GM19239 (cell line): ENCODE measurements at places on chromosomes 16 and 17.

DNA sequence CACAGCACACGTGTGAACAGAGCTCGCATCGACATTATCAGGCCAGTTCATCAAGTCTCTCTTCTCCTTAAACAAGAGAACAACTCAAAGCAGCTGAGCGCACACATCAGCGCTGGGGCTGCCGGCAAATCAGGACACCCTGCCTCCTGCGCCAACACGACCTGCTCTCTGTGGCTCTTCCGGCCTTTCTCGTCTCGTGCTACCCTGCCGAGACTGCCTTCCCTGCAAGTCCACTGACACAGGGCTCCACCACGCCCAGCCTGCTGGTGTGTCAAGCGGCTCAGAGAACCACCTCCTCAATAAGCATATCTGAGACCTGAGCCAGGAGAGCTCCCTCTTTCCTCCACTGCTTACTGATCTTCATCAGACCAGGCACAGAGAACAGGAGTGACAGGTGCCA lies 96.9 kb downstream of the ZNF778 start:
- DNase-seq = no peak

DNA sequence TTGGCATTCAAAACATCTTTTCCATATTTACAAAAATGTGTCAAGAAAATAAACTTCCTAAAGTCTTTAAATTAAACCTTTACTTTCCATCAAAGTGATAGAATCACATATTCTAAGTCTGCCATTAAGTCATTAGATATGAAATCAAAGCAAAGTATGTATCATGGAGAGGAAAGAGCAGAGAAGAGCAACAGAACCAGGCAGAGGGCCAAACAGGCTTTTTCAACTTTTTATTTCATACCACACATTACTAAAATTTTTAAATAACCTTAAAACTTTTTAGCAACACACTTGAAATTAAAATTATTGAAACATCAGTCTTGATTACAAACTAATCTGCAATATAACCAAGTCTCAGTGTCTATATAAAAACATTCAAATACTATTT lies 13.8 kb downstream of the SIAH1 start:
- no peak for DNase-seq

GRCh38 chr16:50899951-50900350 lies 158.1 kb downstream of the CYLD start:
- DNase-seq = no peak

DNA sequence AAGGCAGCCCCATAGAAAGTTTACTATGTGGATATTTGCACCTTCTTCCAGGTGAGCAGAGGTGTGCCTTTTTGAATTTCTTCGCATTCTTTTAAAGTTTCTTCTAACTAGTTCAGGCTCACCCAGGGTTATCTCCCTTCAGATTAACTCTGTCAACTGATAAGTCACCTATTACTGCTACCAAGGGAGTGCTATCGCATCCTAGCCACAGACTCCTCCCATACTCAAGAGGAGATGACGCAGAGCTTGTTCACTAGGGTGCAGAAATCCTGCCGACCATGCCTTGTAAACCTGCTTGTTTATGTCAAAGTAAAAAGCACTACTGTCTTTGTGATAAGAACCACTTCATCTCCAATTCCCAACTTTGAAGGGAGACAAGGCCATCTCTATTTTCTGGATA lies 390.1 kb downstream of the RBFOX1 start:
- no peak for DNase-seq

DNA sequence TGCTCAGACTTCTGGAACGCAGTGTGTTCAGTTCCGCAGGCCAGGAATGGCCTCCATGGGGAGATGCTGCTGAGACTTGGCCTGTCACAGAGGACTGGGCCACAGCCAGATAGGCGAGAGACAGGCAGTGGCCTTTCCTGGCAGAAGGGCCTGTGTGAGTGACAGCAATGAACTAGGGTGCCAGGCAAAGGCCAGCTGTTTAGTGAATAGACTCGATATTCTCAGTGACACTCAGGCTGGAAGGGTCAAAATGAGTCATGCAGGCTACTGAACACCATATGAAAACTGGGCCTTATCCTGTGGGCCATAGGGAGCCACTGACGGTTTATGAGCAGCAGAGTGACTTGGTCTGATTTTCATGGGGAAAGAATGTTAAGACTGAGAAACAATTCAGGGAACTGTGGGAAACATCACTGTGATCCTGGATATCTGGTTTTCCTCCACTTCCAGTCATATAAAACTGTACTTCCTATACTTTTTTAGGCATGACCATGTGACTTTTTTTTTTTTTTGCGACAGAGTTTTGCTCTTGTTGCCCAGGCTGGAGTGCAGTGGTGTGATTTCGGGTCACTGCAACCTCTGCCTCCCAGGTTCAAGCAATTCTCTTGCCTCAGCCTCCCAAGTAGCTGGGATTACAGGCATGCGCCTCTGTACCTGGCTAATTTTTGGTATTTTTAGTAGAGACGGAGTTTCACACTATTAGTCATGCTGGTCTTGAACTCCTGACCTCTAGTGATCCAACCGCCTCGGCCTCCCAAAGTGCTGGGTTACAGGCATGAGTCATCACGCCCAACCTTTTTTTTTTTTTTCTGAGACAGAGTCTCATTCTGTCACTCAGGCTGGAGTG lies 5.2 kb upstream of the NUBP1 start:
- DNase-seq = peak; percentile 44

DNA sequence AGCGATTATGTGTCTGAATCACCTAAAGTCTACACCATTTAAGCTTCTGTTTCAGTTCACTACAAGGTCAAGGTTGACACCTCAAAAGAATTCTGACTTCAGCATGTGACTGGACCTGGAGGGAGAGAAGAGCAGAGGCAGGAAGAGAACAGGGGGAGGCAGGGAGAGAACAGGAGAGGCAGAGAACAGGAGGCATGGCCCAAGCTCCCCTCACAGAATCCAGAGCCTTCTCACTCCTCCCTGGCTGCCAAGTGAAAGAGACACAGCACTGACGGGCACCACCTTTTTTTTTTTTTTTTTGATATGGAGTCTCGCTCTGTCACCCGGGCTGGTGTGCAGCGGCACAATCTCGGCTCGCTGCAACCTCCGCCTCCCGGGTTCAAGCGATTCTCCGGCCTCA lies 11.4 kb downstream of the GGA2 start:
- no peak for DNase-seq

GRCh38 chr17:48995974-48996721 lies 1.0 kb upstream of the IGF2BP1 start:
- no peak for DNase-seq

GRCh38 chr17:68133346-68134045 lies 98.0 kb downstream of the KPNA2 start:
- no peak for DNase-seq

- no peak for DNase-seq
These were observed 298.8 kb upstream of the MAF start for GRCh38 chr16:79899316-79899715.

GRCh38 chr17:50177983-50178834 lies 12.4 kb downstream of the SGCA start:
- no peak for DNase-seq

DNA sequence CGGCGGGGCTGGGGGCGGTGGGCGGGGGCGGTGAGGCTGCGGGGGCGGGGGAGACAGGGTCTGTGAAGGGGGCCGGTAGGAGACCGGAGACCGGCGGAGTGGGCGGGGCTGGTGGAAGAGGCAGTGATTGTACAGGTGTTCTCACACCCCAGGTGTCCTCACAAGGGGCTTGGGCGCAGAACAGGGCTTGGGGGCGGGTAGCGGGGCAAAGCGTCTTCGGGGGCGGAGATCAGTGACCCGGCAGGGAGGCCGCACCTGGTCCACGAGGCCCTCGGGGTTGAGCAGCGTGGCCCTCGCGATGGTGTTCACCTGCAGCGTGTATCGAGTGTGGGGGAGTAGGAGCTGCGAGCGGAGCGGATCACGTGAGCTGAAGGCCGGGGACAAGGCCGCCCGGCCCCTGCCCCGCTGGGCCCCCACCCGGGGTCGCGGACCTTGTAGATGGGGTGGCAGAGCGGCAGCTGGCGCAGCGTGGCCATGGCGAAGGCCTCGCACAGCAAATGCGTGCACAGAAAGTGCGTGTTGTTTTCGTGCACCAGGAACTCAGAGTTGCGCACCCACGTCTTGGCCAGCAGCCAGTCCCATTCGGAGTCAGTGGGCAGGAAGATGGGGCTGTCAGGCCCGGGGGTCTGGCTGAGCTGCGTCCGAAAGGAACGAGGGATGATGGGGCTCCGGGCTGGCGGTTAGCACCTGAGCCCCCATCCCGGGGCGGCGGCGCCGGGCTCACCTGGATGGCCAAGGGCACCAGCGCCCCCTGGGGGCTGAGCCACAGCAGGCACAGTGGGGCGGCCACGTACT lies 8.5 kb downstream of the ALOXE3 start:
- peak; percentile 74 for DNase-seq

- DNase-seq = no peak
These were observed 479.1 kb upstream of the RBFOX1 start for GRCh38 chr16:6853565-6853964.

DNA sequence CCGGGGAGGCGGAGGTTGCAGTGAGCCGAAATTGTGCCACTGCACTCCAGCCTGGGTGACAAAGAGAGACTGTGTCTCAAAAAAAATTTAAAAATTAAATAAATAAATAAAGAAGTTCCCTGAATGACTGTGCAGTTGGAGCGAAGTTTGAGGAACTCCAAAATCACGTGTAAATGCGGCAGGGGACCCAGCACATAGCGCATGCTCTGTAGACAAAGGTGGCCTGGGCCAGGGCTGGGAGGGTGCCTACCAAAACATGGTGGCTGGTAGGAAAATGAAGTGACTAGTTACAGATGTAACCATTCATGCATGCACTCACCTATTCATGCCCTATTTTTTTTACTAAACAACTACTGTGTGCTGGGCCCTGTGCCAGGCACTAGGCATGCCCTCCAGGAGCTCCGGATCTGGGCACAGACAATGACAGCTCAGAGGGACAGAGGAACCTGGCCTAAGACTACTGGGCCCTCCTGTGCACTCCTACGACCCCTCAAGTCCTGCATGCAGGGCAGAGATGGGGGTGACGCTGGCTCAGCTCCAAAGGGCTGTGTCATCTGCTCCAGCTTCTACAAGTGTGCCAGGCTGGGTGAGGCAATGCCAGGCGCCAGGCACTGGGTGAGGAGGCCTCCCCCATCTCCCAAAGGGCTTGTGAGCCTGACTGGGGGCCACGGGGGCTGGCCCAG lies 65.3 kb downstream of the RMI2 start:
- DNase-seq = no peak

GRCh38 chr17:2789700-2790099 lies 6.5 kb upstream of the RAP1GAP2 start:
- DNase-seq = no peak
